Activated CD4-positive, alpha-beta T cell treated with anti-CD3 and anti-CD28 coated beads, Interleukin-2, Interleukin-4, amounts not matched to agents 100 ng/mL and 50 ng/mL, durations not matched to agents 16 hours and 8 hours (primary cell): ENCODE measurements at places on chromosomes 11 and 22.

DNA sequence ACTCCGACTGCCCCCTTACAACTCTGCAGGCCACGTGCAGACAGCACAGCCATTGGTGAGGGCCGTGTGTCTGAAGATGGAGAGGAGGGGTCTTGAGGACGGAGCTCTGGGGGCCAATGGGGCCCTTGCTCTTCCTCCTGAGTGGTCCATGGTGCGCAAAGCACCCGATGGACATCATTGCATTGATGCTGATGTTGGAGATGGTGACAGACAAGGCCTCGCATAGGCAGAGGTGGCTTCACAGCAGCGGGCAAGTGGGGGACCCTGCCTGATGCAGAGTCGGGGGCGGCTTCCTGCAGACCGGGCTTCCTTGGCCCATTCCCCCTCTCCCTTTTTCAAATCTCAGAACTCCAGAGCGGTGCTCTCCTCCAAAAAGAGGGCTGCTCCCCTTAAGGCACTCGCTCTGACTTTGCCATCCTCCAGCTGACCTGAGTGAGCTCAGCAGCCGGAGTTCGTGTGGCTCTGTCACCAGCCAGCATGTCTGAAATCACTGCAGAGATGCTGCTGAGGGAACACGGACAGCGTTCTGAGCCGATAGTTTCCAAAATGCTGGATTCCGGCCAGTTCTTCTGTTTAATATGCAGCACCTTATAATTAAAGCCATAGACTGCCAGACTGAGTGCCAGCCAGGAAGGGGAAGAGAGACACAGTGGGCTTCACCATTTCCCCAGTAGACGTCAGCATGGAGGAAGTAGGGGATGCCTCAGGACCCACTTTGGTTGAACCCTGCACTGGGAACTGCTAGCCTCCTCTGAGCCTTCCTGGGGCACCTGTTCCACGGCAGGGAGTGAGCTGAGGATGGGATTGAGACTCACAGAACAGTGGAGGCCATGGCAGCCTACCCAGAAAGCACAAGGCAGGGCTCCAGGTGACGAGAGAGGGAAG is 278.2 kb downstream of the BRD1 start:
- DNase-seq, result no peak

GRCh38 chr22:49883294-49883640 is 29.6 kb downstream of the ZBED4 start:
- no peak for DNase-seq

DNA sequence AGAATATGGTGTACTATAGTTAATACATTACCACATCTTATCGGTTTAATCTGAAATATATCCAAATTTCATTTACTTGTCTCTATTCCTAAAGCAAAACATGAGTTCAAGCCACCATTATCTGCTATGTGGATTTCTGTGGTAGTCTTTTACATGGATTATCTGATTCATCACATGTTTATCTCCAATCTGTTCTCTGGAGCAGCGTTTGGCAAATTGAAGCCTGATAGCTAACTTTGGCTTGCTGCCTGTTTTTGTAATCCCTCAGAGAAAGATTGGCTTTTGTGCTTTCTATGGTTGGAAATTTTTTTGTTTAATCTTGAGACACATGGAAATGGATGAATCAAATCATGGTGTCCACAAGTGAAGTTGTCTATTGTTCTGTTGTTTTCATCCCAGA is 274.3 kb downstream of the JRKL start:
- no peak for DNase-seq

DNA sequence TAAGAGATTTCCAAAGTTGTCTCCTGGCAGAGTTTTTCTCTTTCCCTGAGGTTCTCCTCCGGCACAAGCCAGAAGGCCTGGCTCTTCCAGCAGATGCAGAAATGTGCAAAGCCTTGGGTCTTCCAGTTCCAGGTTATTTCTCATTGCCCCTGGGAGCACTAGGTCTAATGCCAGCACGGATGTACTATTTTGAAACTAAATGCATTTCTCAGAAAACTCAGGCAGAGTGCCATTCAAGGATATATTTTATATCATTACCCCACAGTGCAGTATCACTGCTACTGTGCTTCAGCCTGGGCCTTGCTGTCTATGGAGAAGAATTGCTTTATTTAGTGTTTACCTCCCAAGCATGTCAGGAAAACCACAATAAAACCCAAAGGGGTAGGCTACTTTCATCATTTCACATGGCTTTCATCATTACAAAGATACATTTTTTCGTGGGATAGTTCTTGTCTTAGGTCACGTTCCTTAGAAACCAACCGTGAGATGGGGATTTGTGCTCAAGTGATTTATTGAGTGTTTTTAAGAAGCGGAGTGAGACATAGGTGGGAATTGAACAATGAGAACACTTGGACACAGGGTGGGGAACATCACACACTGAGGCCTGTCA is 22.4 kb upstream of the FZD4 start:
- DNase-seq, result no peak

GRCh38 chr11:59183771-59184170 is 11.8 kb downstream of the DTX4 start:
- DNase-seq, result no peak
